AG09309 (cell line): ENCODE measurements at places on chromosomes 5 and 9.

DNA sequence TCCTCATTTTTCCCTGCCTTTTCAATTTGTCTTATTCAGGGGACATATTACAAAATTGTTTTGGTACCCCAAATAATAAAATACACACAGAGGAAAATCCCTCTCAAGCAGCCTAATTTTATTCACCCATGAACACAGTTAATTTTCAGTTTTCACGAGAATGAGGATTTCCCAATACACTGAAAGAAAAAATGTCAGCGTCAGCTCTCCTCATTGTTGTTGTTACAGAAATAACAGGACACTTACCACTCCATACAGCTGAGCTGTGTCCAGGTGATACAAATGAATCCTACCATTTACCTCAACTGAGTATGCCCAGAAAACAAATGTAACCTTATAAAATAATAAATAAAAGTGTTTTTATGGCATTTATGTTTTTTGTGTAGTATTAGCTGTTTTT, 144.6 kb upstream of the PCA3 start:
- DNase-seq: no peak

- no peak for DNase-seq
These were observed 657 bp downstream of the NUP214 start for GRCh38 chr9:131126059-131126426.

DNA sequence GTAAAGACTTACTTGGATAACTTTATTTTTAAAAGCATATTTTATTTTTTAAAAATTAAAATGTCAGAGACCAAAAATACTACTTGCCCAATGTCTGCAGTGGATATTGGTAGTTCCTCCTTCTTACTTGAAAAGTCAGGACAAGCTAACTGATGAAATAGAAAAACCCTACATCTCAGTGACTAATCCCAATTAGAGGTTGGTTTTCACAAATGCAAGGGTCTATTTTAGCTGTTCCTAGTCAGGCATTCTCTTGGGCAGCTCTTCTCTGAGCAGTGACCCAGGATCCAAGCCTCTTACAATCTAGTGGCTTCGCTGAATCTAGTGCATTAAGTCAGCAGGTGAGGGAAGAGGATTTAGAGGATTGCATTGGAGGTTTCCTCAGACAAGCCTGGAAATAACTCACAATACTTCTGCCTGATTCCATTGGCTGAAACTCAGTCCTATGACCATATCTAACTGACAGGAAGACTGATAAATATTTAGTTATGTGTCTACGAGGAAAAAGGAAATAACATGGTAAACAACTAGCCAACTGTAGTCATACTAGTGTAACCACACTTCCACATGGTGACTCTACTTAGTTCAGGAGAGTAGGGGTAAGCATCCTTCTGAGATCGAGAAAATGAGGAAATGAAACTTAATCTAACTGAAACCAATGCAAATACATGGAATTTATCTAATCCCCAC, 34.2 kb upstream of the MIER3 start:
- DNase-seq: no peak

DNA sequence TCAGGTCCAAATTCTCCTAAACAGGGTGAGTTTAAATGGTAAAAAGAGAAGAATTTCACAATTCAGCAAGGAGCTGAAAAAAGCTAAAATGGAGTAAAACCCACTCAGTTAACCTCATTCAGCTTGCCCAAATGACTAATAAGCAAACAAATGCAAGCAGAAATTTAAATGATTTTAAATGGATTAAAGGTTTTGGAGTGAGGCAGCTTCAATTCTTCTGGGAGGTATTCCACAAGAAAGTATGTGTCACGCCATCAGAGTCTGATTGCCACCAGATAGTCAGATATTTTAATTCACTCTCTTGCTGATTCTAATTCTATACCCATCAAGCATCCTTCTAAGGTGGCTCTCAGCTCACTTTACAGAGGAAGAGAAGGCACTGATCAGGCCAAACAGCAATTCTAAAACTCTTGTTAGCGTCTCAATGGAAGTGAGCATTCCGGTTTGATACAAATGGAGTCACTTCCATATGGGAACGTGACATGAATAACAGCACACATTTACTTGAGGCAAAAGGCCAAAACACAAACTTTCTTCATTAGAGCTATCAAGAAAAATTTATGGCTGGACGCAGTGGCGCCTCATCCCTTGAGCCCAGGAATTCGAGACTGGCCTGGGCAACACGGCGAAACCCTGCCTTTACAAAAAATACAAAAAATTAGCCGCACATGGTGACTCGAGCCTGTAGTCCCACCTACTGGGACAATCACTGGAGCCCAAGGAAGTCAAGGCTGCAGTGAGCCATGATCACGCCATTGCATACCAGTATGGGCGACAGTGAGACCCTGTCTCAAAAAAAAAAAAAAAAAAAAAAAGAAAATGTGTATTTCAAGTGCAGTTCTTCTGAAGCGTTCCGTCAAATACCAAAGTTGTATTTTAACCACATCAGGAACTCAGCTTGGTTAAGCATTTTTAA, 2.0 kb downstream of the CLK4 start:
- DNase-seq: no peak

DNA sequence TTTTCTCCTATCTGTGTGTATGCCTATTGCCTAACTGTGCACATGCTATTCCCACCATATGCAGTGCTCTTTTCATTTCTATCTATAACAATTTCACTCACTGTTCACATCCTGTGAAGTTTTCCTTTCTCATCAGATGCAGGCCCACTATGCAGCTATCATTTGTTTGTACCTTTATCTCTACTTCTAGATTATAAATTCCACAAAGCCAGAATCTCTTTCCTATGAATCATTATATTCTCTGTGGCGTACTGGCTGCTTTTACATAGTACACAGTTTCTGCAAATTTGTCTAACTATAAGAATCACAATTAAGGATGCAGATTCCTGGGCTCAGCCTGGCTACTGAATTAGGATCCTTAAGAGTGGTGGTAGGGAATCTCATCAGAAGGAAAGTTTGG, 600.8 kb upstream of the ARRDC3 start:
- DNase-seq: no peak

DNA sequence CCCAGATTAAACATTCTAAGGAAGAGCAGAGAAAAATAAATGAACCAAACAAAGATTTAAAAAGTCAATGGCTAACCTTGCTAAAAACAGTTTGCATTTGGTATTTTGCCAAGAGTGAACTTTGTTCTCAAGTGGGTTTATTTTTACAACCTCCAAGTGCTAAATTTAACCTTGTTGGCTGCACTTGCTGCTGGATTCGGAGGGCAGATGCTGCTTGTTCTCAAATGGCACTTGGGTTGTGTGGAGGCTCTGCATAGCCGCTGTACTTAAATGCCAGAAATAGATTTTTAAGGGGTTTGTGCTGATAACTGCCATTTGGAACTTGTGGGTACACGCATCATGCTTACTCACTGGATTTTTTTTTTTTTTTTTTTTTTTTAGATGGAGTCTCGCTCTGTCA, 13.3 kb upstream of the SPATA24 start:
- no peak for DNase-seq

DNA sequence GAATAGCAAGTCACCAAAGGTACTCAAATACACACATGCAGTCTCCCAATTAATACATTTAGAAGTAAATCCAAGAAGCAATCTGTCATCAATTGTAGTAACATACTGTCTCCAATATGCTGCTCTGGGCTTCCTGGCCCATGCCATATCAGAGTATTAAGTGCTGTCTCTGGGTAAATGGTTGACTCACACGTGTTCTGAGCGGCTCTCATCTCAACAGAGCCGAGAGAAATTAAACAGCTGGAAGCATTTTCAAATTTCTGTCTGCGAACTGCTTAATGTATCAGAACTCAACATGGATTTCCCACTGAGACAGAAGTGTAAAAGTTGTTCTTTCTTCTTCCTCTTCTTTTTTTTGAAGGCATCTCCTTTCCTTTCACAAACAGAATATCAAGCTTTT, 247.3 kb upstream of the TAS2R1 start:
- DNase-seq: no peak

DNA sequence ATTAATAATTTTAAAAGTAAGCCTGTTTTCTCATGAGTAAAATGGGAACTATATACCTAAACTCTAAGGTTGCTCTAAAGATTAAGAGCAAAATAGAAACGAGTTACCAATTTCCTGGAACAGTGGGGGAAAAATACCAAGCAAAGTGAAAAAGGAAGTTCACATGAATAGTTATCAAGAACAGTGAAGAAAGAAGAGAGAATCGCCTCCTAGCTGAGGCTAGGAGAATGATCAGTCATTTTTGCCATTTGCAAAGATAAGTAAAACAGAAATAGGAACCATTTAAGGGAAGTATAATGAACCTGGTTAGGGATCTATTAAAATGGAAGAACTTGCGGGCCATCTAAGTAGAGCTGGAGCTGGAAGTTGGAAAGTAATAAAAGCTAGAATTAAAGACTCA, 50.7 kb downstream of the P4HA2 start:
- DNase-seq: no peak

DNA sequence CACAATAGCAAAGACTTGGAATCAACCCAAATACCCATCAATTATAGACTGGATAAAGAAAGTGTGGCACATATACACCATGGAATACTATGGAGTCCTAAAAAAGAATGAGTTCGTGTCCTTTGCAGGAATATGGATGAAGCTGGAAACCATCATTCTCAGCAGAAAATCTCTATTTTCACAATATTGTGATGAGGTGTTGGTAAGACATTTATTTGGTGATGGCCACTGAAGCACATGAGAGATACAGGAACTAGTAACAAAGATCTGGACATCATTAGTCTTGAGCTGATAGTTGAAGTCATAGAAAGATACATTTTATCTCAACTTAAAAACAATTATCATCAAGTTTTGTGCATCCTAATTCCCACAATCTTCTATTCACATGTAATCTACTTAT, 70.6 kb downstream of the RAB3C start:
- no peak for DNase-seq

DNA sequence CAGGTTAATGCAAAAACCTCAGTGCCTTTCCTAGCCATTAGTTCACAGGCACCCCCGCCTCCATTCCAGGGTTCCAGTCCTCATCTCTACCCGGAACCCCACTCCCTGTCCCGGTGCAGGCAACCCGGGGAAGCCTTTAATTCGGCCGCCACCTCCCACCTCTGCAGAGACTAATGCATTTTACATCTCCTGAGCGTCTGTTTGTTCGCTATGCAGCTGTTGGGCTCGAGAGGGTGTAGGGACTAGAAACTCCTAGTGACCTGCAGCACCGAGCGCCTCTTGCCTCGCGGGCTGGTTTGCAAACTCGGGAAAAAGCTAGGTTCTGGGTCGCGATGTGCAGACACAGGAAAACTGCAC, 3.6 kb downstream of the GDNF start:
- no peak for DNase-seq

GRCh38 chr5:89086390-89087086, 203.6 kb upstream of the MEF2C start:
- DNase-seq: no peak

DNA sequence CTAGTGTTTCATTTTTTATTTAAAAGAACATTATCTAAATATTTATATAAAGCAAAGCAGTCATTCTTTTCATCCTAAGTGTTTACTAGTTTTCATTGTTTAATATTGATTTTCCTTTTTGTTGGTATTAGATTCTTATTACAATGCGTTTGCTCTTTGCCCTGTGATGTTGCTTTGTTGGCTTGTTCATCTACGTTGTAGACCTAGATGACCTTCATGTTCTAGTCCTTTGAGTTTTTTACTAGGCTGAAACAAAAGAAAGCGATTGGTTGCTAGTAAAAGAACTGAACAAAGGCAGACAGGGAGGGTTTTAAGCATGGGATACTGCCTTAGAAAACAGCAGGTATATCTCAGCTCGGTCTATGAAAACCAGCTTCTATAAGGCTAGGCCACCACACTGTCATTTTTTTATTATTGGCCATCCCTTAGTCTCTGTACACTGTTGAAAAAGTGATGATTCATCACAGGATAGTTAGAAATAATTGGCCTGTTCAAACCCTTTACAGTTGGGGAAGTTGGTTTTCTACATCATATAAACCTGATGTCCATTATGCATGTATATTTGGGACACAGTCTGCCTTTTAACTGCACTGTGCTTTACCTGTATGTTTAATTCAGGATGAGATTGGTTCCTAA, 119.0 kb downstream of the ZCCHC7 start:
- no peak for DNase-seq

- DNase-seq: no peak
These were observed 16.9 kb downstream of the DIMT1 start for GRCh38 chr5:62386824-62387223.

GRCh38 chr5:112124788-112125187, 294.3 kb downstream of the EPB41L4A start:
- no peak for DNase-seq

DNA sequence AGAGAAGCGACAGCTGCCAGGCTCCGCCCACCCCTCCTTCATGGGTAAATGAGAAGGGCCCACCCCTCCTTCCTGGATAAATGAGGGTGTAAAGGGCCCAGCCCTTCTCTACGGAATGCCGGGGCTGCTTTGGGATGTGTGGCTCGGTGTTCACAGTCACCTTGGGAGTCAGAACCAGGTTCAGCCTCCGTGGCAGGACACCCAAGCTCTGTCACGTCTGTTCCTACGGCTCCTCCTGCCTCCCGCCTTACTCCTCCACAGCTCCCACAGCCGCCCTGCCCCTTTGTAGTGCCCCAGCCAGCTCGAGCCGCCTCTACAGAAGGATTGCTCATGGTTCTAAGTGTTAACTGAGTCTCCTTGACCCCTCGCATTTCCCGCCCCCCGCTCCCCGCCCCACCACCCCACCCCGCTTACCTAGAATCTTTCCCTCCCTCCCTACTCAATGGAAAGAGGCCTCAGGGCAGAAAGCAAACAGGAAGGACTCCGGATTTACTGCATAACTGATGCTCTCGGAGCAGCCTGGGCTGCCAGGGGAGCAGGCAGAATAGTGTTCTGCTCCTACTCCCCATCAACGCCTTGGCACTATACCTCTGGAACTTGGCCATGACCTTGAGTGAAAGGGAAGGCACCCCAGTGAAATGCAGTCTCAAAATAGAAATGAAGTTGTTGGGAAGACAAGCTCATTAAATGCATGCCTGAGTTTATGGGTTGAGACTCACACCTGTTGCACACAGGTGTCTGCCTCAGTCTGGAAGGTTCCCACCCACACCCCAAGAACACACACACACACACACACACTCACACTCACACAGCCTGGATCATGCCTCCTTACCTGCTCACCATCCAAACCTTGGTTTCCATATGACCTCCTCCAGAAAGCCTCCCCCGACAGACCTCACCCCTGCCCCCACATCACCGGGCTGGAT, 59.6 kb downstream of the NEURL1B start:
- DNase-seq: no peak

- DNase-seq: no peak
These were observed 7.7 kb upstream of the GCNT4 start for GRCh38 chr5:75059912-75060545.

DNA sequence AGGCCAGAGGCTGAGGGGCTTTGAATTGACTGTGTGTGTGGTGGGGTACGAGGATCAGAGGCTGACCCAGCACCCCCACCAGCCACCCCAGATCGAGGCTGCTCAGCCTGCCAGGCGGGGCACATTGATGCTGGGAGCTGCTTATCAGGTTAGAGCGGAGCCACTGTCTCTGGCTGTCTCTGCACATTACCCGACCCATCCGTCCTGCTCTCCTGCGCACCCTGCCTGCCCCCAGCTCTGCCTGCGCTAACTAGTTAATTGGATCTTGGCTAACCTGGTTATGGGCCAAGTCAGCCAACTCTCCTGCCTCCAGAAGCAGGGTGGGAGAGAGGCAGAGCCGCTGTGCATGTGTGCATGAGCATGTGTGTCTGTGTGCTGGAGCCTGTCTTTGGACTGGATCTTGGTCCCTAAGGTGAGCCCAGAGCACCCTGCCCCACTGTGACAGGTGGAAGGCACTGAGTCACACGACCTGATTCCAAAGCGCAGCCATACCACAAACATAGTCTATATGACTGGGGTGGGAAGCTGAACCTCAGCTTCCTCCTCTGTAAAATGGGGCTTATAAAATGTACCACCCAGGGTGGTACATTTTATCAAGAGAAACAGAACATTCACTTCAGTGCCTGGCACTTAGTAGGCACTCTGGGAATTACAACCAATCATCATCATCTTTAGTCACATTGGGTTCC, 39.7 kb downstream of the PCDH1 start:
- DNase-seq: no peak
